WTC11 (cell line): ENCODE measurements at places on chromosomes 3 and 15. TPM values are rescaled to one million over a fixed set of nuclear protein-coding genes. Genes with fewer than 3 reads are reported as not detected.
A peak's percentile ranks its signal among the peaks of the same experiment; 100 is the strongest.

DNA sequence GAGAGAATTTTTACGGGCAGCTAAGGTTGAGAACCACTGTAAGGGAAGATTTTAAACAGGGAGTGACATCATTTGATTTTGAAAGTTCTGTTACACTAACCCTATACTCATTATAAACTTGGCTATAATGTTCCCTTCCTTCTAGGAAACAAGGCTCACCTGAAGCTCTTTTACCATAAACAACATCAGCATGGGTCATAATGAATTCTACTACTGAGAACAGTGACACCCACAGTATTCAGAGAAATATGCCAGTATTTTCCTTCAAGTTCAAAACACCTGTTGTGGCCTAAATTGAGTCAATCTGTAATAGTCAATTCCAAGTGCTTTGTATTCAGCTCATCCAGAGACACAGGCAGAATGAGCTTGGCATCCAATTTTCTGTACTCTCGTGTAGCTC lies 175.3 kb upstream of the STT3B start:
- peaks cover 6% of the 10 kb centered on the region; the same call in 1 of the 2 replicates for H3K36me3 ChIP-seq
- no peaks in the 10 kb centered on the region for H3K27me3 ChIP-seq
- H3K27ac ChIP-seq: no peak overlapping the region
- H3K4me3 ChIP-seq: no peak overlapping the region
- H3K4me1 ChIP-seq: peaks cover 12% of the 10 kb centered on the region

GRCh38 chr15:50531766-50532165 lies 14.7 kb downstream of the USP50 start:
- no peak for DNase-seq
- no peaks in the 10 kb centered on the region for H3K4me1 ChIP-seq
- H3K27me3 ChIP-seq: no peaks in the 10 kb centered on the region
- no peak overlapping the region for H3K4me3 ChIP-seq
- no peaks in the 10 kb centered on the region for H3K36me3 ChIP-seq

GRCh38 chr15:97023488-97023844 lies 693.0 kb downstream of the NR2F2 start:
- H3K4me3 ChIP-seq: no peak overlapping the region
- H3K36me3 ChIP-seq: no peaks in the 10 kb centered on the region
- no peak for DNase-seq

DNA sequence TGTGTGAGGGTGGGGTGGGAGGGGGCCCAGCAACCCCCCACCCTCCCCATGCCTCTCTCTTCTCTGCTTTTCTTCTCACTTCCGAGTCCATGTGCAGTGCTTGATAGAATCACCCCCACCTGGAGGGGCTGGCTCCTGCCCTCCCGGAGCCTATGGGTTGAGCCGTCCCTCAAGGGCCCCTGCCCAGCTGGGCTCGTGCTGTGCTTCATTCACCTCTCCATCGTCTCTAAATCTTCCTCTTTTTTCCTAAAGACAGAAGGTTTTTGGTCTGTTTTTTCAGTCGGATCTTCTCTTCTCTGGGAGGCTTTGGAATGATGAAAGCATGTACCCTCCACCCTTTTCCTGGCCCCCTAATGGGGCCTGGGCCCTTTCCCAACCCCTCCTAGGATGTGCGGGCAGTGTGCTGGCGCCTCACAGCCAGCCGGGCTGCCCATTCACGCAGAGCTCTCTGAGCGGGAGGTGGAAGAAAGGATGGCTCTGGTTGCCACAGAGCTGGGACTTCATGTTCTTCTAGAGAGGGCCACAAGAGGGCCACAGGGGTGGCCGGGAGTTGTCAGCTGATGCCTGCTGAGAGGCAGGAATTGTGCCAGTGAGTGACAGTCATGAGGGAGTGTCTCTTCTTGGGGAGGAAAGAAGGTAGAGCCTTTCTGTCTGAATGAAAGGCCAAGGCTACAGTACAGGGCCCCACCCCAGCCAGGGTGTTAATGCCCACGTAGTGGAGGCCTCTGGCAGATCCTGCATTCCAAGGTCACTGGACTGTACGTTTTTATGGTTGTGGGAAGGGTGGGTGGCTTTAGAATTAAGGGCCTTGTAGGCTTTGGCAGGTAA lies 8.1 kb downstream of the FAM131A start:
- peak overlapping the region; percentile 78 for H3K27ac ChIP-seq
- DNase-seq: peak; percentile 73
- peaks cover 16% of the 10 kb centered on the region for H3K4me1 ChIP-seq
- H3K36me3 ChIP-seq: peaks cover 14% of the 10 kb centered on the region; the same call in 1 of the 2 replicates
- H3K4me3 ChIP-seq: no peak overlapping the region; the same call in 1 of the 2 replicates

GRCh38 chr3:177599837-177600236 lies 402.6 kb upstream of the TBL1XR1 start:
- H3K27ac ChIP-seq: no peak overlapping the region
- H3K36me3 ChIP-seq: peaks cover under 1% of the 10 kb centered on the region
- H3K27me3 ChIP-seq: no peaks in the 10 kb centered on the region; the same call in 1 of the 2 replicates
- H3K4me3 ChIP-seq: no peak overlapping the region

GRCh38 chr3:38314764-38315487 lies 31.7 kb upstream of the XYLB start:
- no peak for DNase-seq
- no peaks in the 10 kb centered on the region for H3K36me3 ChIP-seq
- H3K4me1 ChIP-seq: peaks cover 6% of the 10 kb centered on the region; the same call in 1 of the 2 replicates

- H3K36me3 ChIP-seq: peaks cover 46% of the 10 kb centered on the region
- H3K27ac ChIP-seq: no peak overlapping the region
- DNase-seq: no peak
- H3K27me3 ChIP-seq: no peaks in the 10 kb centered on the region
- no peak overlapping the region for H3K4me3 ChIP-seq
- H3K4me1 ChIP-seq: no peaks in the 10 kb centered on the region; the same call in 1 of the 2 replicates
Observed at GRCh38 chr3:14154895-14155440, 23.4 kb downstream of the XPC start.

DNA sequence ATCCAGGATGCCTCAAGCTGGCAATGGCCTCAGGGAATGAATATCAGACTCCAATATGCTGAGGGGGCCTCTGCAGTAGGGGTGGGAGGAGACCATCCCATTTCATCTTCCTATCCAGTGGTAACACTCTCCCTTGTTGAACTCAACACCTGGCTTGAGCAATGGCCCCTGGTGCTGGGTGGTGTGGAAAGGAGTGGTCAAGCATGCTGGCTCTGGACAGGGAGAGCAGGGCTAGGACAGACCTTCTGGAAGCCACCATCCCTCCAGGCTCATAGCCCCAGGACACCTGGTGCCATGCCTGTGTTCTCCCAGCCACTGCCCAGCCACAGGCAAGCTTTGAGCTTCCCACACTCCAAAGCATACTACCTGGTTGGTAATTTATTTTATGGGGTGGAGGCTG lies 9.6 kb downstream of the DNAH1 start:
- no peak for DNase-seq
- H3K27ac ChIP-seq: no peak overlapping the region
- no peak overlapping the region for H3K4me3 ChIP-seq

- H3K27ac ChIP-seq: no peak overlapping the region
- H3K36me3 ChIP-seq: peaks cover 14% of the 10 kb centered on the region; the same call in 1 of the 2 replicates
- H3K27me3 ChIP-seq: no peaks in the 10 kb centered on the region
Observed at GRCh38 chr3:129476586-129476985, 36.6 kb downstream of the IFT122 start.

- no peak overlapping the region; the same call in 1 of the 2 replicates for H3K27ac ChIP-seq
- H3K27me3 ChIP-seq: peaks cover 3% of the 10 kb centered on the region; the same call in 1 of the 2 replicates
- no peak for DNase-seq
- peaks cover 11% of the 10 kb centered on the region for H3K36me3 ChIP-seq
- H3K4me3 ChIP-seq: no peak overlapping the region
Observed at GRCh38 chr15:88480981-88481380, 13.5 kb downstream of the MRPS11 start.

- peaks cover 18% of the 10 kb centered on the region for H3K4me1 ChIP-seq
- no peak overlapping the region for H3K4me3 ChIP-seq
- H3K27ac ChIP-seq: no peak overlapping the region
- no peaks in the 10 kb centered on the region for H3K36me3 ChIP-seq
Observed at GRCh38 chr3:9912294-9912935, 4.5 kb upstream of the IL17RC start.

- H3K4me1 ChIP-seq: peaks cover 19% of the 10 kb centered on the region
- DNase-seq: no peak
- no peaks in the 10 kb centered on the region for H3K36me3 ChIP-seq
- no peak overlapping the region for H3K27ac ChIP-seq
- H3K27me3 ChIP-seq: no peaks in the 10 kb centered on the region
Observed at GRCh38 chr3:60430205-60430604, 821.0 kb downstream of the FHIT start.

DNA sequence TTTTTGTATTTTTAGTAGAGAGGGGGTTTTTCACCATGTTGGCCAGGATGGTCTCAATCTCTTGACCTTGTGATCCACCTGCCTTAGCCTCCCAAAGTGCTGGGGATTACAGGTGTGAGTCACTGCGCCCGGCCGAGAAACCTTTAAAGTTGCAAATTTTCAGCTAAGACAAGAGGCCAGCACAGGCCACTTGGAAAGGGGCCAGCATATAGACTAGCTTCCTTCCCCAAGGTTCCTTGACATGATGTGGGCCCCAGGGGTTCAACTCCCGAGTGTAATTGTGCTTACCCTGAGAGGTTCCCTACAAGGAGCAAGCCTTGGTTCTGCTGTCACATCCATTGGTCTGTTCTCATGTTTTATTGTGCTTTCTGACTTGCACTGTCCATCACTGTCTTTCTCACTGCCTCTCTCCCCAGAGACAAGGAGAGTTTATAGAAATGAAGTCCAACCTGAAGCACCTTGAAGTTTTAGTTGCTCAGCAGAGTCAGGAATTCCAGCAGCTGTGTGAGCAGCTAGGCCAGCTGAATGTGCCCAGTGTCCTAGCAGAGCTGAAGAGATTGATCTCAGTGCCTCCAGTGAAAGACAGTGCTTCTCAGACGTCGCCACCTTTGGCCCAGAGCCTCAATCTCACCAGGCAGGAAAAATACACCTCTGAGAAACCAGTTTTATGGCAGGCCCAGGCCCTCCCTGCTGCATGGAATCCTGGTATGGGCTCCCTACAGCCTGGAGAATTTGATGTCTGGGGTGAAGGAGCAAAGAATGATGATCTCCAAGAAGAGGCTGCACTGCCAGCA lies 21.1 kb downstream of the C3orf62 start:
- DNase-seq: no peak
- no peak overlapping the region for H3K4me3 ChIP-seq
- H3K36me3 ChIP-seq: no peaks in the 10 kb centered on the region
- no peak overlapping the region for H3K27ac ChIP-seq

- no peak for DNase-seq
- no peak overlapping the region for H3K4me3 ChIP-seq
- no peaks in the 10 kb centered on the region for H3K4me1 ChIP-seq
- H3K36me3 ChIP-seq: peaks cover 5% of the 10 kb centered on the region; the same call in 1 of the 2 replicates
- H3K27me3 ChIP-seq: no peaks in the 10 kb centered on the region
Observed at GRCh38 chr3:165434516-165434915, 238.3 kb upstream of the SLITRK3 start.

DNA sequence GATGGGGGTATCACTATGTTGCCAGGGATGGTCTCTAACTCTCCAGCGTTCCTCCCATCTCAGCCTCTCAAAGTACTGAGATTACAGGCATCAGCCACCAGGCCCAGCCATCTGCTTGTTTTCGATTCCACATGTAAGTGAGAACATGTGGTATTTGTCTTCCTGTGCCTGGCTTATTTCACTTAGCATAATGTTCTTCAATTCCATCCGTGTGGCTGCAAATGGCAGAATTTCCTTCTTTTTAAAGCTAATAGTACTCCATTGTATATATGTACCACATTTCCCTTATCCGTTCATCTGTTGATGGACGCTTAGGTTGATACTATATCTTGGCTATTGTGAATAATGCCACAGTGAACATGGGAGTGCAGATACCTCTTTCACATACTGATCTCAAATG lies 70.6 kb downstream of the ASB7 start:
- H3K4me3 ChIP-seq: no peak overlapping the region
- H3K4me1 ChIP-seq: no peaks in the 10 kb centered on the region; the same call in 1 of the 2 replicates
- H3K27me3 ChIP-seq: peaks cover 5% of the 10 kb centered on the region

DNA sequence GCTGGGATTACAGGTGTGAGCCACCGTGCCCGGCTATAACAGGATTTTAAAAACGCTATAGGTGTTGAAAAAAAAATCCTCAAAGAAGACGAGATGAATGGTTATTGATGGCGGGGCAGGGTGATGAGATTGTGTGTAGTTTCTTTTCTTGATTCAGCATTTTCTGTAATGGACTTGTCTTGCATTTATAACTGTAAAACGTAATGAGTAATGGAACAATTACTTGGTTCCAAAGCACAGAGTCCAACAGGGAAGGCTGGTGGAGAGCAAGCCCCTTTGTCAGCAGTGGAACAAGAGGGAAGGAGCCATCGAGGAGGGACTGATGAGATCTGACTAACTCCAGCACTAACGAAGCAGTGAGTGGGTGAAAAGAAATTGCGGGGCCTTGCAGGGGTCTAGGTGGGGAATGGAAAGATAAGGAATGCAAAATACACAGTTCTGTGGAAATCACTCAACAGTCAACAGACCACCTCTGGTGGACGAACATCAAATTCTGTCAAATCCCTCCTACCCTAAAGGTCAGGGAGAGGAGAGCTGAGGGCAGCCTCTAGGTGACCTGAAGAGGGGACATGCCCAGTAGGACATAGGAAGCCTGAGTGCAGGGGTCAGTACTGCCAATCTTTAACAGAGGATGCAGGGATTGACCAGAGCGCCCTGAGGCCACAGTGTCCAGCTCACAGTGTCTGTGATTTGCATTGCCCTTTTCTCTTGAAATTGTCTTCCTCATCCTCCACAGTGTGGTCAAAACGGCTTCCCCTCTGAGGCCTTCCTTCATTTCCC lies 23.1 kb upstream of the CDCP1 start:
- H3K27ac ChIP-seq: no peak overlapping the region
- no peak for DNase-seq
- H3K4me3 ChIP-seq: no peak overlapping the region
- H3K36me3 ChIP-seq: no peaks in the 10 kb centered on the region
- peaks cover 17% of the 10 kb centered on the region for H3K4me1 ChIP-seq
- H3K27me3 ChIP-seq: no peaks in the 10 kb centered on the region; the same call in 1 of the 2 replicates

- no peaks in the 10 kb centered on the region for H3K36me3 ChIP-seq
- H3K4me3 ChIP-seq: no peak overlapping the region
- no peak overlapping the region; the same call in 1 of the 2 replicates for H3K27ac ChIP-seq
- DNase-seq: no peak
Observed at GRCh38 chr3:71956069-71956340, 171.1 kb upstream of the PROK2 start.

DNA sequence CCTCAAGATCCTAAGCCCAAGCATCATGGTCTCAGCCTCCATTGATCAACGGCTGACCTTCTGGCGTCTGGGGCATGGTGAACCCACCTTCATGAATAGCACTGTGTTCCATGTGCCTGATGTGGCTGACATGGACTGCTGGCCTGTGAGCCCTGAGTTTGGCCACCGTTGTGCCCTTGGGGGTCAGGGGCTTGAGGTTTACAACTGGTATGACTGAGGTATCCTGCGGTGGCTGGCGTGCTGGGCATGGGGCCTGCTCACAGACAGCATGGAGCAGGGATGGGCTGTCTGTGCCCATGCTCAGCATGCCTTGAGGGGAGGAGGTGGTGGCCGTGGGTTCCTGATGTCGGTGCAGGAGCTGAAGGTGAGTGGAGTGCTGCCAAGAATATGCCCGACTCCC lies 3.3 kb downstream of the DALRD3 start:
- H3K4me3 ChIP-seq: no peak overlapping the region
- peaks cover 32% of the 10 kb centered on the region for H3K36me3 ChIP-seq
- no peaks in the 10 kb centered on the region for H3K27me3 ChIP-seq
- H3K4me1 ChIP-seq: peaks cover 15% of the 10 kb centered on the region

The SLC22A14 gene
- 0.09 TPM in 1 of 3 replicates, not detected in the others for total RNA-seq

The NRROS gene
- total RNA-seq: 3.1 to 5.1 TPM (median 4.9 TPM) in 3 replicates

The CD80 gene
- total RNA-seq: 0.14 to 0.24 TPM in 2 of 3 replicates, not detected in the other

The PRTG gene
- 3.6 to 6.1 TPM (median 6.0 TPM) in 3 replicates for total RNA-seq

The SCG5 gene
- total RNA-seq: 14.2 to 28.7 TPM (median 27.2 TPM) in 3 replicates

The ADAMTSL3 gene
- total RNA-seq: 1.1 to 1.8 TPM (median 1.7 TPM) in 3 replicates

The CAND2 gene
- 13.7 to 15.4 TPM (median 14.3 TPM) in 3 replicates for total RNA-seq

The CPB1 gene
- 4.1 to 7.6 TPM (median 5.0 TPM) in 3 replicates for total RNA-seq

The XYLB gene
- 3.1 to 4.1 TPM (median 3.3 TPM) in 3 replicates for total RNA-seq

The C3orf33 gene
- total RNA-seq: 2.8 to 3.0 TPM (median 3.0 TPM) in 3 replicates

The TCAIM gene
- total RNA-seq: 14.8 to 18.9 TPM (median 16.6 TPM) in 3 replicates

The HTR3E gene
- not detected in 3 replicates for total RNA-seq

The TASOR gene
- total RNA-seq: 40.2 to 46.1 TPM (median 45.5 TPM) in 3 replicates

The IQCF5 gene
- not detected in 3 replicates for total RNA-seq
